Ecto neural progenitor cell (in vitro differentiated cells): ENCODE measurements at places on chromosomes 2 and 18.

GRCh38 chr2:236215196-236215595 lies 47.0 kb upstream of the GBX2 start:
- DNase-seq, result no peak

- no peak for DNase-seq
Measured at GRCh38 chr2:88707003-88707402, 15.5 kb downstream of the RPIA start.

DNA sequence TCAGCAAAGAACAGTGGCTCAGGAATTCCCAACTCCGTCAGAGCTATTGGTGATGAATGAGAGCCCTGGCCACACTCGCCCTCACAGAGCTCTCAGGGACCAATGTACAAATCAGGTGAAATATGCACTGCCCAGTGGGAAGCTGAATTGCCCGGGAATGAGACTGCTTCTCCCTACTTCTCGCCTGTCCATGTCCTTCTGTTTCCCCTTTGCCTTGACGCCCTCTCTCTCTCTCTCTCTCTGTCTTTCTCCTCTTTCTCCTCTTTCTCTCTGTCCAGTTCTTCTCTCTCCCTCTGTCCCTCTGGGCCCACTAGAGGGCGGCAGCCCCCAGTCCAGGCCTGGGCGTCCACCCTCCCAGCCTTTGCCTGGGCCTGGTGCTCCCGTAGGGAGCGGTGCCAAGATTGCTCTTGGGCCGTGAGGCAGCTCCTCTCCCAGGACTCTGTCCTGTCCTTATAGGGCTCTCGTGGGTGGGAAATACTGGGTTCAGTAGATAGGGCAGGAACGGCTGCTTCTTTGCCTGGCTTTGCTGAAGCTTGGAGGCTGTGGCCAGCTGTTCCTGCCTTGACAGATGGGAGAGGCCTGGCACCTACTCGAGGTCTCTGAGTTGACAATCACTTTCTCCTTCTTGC lies 28.4 kb upstream of the PUM2 start:
- peak; percentile 82 for DNase-seq

DNA sequence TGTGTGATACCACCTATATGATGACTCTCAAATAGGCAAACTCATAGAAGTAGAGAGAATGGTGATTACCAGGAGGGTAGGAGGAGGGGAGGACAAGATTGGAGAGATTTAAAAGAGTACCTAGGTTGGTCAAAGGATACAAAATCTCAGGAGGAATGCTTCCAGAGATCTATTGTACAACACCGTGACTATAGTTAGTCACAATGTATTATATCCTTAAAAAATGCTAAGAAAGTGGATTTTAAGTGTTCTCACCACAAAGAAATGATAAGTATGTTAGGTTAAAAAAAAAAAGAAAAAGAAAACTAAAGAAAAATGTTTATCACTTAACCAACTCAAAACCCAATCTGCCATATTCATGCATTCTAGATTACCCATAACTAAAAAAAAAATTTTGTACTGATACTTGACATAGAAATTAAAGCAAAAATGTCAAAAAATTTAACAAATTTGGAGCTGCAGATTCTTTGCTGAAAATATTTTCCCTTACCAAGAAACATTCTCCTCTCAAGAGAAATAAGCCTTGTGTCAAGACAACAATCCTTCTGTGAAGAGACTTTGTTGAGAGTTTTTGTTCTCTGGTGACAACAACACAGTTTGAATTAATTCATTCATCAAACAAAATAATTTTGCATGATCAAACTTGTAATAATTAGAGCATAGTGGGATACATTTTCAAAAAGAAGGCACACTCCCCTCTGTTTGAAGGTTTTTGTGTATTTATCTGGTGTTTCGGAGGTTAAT lies 213.1 kb downstream of the DNER start:
- no peak for DNase-seq

DNA sequence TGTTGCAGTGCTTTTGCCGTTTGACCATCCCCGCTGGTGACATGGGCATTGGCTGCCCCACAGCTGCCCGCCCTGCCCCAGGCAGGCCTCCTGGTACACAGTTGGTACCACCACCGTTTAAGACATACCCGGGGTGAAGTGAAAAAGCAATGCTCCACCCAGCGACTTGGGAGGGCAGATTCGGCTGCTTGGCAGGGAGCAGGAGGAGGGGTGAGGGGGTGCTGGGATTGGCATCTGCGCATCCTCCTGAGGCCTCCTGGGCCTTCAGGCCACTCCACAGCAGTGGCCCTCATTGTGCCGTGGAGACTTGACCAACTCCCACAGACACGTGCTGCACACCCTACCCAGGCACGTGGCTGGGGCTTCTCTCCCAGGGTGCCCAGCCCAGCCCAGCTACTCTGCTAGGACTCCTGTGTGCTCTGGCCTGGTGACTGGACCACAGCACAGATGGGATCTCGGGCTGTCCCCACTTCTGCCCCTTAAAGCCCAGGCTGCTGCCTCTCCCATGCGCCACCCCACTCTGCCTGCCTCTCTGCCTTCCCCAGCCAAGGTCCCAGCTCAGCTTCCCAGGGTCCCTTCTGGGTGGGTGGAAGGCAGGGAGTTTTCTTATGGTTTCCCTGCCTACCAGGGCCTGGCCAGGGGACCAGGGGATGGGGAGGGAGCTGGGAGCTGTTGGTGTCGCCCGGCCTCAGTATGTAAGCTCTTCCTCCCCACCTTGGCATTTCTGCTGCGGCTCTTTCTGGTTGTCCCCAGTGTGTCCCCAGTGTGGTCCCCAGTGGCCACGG lies 157.0 kb upstream of the HS6ST1 start:
- peak; percentile 39 for DNase-seq

DNA sequence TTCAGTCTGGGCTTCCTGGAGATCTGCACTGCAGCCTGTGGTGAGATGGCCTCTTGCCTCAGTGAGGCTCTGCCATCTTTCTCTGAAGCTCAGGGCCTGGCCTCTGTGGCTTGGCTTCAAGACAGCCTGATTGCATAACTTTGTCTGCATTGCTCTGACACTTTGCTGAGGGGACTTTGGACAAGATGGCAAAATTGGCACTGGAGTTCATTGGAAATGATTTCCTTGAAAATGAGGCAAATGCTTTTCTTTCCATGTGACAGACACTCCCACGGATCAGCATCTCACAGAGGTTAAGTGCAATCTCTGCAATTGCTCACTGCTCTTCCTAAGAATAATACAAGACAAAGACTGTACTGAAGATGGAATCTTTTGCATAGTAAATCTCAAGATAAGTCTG lies 166.8 kb downstream of the KCNS3 start:
- no peak for DNase-seq

DNA sequence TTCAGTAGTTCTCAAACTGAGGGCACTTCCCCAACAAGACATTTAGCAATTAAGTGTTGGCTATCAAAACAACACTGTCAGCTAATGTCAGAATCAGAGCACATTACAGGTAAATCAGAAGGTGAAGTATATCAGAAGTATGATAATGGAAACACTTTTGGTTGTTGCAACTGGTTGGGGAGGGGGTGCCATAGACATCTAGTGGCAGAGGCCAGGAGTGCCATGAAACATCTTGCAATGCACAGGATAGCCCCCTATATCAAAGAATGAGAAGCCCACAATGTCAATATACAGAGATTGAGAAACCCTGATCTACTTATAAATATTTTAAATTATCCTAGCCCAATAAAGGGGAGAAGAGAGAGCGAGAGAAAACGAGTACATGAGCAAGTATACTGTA lies 4.9 kb upstream of the XPO1 start:
- no peak for DNase-seq

- peak; percentile 78 for DNase-seq
Measured at GRCh38 chr2:104849618-104850141, 4.2 kb upstream of the POU3F3 start.

DNA sequence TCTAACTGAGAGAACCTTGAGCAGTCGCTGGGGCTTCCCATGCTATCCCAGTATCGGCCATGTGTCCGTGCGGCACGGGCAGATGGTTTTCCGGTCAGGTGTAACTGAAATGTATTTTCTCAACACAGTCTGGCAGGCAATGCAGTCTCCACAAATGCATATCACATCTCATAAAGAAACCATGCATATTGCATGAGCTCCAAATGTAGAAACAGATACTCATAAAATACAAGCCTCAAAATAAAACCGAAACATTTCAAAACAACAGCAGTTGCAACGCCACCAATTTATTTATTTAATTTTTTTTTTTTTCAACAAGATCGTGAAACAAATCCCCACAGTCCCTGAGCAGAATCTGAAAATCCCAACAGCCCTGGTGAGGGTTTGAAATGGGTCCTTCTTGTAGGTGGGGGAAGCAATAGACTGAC lies 299.4 kb downstream of the LPIN1 start:
- DNase-seq, result no peak

DNA sequence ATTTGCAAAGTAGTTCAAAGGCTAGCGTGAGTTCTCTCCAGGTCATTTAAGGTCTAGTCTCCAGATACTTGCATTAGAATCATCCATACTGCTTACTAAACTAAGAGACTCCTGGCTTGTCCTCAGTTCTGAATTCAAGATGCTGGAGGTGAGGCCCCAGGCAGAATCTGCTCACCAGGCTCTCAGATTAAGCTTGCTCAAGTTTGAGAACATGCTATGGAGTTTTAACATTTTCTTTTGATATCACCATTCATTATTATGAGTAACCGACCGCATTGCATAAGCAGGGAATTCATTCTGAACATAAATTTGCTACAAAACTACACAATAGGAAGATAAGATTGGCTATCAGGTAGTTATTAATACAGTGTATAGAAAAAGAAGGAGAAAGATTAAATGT lies 409.7 kb upstream of the FANCL start:
- no peak for DNase-seq

GRCh38 chr2:166665991-166666940 lies 172.2 kb upstream of the SCN7A start:
- no peak for DNase-seq

DNA sequence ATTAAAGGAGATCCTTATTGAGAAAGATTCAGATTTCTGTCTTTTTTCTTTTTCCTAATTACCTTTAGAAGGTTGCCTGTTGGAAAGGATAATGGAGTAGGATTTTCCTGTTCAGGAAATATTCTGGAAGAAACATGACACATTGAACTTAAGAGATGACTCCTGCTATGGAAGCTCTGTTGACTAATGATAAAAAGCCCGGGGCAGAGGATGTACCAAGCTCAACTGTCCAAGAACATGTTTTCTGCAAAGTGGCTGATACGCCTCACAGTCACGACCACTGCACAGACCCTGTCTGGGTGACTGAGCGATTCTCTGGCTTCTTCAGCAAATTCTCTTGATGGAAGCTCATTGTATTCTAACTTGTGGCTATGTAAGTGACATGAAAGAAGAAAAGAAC lies 86.2 kb upstream of the THOC1 start:
- no peak for DNase-seq

- DNase-seq, result no peak
Measured at GRCh38 chr2:16962505-16962904, 296.9 kb upstream of the CYRIA start.

- peak; percentile 91 for DNase-seq
Measured at GRCh38 chr2:84314901-84315330, 144.2 kb downstream of the SUCLG1 start.

DNA sequence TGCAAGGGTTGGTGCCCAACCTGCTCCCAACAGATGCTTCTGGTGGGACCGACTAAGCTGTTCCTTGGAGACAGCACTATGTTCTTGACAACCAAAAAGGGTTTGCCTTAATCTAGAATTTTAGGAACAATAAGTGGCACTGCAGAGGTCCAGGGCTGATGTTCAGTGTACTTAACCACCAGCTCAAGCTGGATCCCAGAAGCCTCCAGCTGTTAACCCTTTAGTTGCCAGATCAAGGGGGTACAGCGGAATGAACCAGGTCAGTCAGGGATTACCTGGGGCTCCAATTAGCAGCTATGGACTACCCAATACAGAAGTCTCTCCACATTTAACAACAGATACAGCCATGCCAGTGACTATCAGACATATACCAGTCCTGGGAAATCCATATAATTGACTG lies 3.5 kb downstream of the GPR75 start:
- no peak for DNase-seq

DNA sequence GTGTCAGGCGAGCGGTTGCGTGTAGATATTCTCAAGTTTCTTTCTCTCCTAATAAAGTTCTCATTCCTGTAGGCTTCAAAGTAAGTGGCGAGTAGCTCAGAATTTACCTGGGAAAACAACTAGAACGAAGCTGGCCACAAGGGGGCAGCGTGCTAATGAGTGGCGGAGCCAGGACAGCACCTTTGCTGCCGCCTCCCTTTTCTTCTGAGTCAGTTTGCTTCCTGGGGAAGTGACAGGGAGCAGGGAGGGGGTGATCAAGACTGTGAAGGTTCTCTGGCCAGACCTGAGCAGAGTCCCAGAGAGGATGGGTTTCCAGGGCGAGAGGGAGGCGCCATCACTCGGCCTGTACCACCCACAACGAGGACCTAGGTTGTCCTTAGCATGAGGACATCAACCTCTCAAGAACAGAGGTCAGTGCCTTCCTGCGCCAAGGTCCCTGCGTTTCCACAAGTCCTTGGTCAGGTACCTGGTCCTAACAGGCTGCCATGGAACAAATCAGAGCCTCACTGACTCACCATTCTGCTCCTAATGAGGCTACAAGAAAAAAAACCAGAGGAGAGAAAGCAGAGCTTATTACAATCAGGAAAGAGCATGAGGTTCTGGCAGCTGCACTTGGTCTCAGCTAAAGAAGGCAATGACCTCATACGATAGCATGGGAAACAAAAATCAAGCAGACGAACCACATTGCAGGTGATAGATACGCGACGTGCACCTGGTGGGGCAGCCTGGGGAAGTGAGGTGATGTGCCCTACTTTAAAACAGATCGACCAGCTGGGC lies 98.7 kb downstream of the PLB1 start:
- peak; percentile 87 for DNase-seq

DNA sequence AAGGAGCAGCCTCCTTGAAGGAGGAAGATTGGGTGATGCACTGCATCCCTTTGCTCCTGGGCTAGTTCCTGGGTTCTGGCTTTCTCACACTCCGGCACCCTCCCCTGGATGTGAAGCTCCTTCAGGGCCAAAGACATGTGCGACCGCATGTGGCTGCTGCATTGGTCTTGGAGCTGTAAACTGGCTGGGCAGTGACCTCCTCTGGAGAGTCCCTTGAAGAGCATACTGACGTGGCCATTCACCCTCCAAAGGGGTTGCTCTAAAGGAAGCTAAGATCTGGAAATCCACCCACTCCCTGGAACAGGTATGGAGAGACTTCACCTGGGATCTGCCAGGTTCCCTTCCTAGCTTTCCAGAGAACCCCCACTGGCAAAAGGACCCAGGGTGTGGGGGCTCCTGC lies 62.1 kb downstream of the TMEM17 start:
- DNase-seq, result no peak

DNA sequence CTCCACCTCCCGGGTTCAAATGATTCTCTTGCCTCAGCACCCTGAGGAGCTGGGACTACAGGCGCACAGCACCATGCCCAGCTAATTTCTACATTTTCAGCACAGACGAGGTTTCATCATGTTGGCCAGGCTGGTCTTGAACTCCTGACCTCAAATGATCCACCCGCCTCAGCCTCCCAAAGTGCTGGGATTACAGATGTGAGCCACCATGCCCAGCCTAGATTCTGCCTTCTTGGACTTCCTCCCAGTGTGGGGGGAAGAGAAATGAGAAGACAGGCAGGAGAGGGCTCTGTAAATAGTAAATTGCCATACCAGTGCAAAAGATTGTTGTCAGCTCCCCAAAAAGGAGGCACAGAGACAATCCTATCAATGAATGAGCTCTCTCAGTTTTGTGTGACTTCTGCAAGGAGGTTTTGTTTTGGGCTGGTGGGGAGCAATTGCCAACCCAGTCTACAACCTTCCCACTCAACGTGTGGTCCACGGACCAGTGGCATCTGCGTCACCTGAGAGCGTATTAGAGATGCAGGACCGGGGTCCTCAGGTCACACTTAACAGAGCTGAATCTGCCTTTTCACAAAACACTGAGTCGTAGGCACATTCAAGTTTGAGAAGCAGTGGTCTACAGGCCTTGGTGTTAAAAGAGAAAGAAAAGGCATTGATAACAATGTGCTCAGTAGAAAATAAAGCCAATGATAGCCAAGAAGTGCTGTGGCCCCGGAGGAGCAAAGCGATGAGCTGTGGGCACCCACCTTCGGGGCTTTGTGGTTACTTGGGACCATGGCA lies 78.1 kb downstream of the MYCN start:
- no peak for DNase-seq
